ENCODE measurements at places on chromosomes 3 and 15. TPM values are rescaled to one million over a fixed set of nuclear protein-coding genes. Genes with fewer than 3 reads are reported as not detected.

GRCh38 chr15:69657626-69658025 is 205.0 kb downstream of the RPLP1 start:
- DNase-seq = no peak

GRCh38 chr3:157529751-157530150 is 26.5 kb upstream of the VEPH1 start:
- DNase-seq = no peak

GRCh38 chr15:101657968-101658784 is 6.0 kb upstream of the TM2D3 start:
- peak; percentile 73 for DNase-seq

- DNase-seq = no peak
Observed at GRCh38 chr3:58082047-58082446, 73.8 kb downstream of the FLNB start.

- no peak for DNase-seq
Observed at GRCh38 chr15:35956056-35956455, 410.1 kb upstream of the DPH6 start.

- no peak for DNase-seq
Observed at GRCh38 chr15:65771870-65772269, 20.2 kb downstream of the DENND4A start.

DNA sequence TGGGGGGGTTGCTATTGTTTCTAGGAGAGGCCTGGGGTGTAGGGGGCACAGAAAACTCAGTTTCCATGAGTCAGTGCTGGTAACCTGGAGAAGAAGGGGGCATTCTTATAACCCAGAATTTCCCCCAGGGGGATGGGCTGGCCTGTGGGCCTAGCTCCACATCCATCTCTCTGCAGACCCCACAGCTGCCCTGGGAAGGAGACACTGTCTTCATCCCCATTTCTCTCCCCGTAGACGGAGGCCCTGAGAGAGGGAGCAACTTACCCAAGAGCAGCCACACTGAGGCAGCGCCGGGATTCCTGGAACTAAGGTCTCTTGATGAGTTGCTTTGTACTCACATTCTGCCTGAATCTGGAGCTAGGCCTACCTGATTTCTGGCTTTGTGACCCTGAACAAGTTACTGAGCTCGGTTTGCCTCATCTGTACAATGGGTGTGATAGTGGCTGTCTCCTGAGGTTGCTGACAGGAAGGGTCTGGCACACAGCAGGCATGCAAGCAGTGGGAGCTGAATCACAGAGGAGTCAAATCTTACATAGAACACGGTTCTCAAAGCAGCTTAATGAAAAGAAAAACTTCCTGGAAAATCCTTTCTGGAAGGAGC is 55.0 kb upstream of the LCTL start:
- DNase-seq = no peak

GRCh38 chr15:37100109-37100965 is at the start of gene MEIS2:
Gene MEIS2 (minus strand): TSS chr15:37100549. CDS start chr15:37099466, 1,083 bp downstream.
- DNase-seq = peak; percentile 94

- DNase-seq = peak; percentile 67
Observed at GRCh38 chr3:107574650-107575049, 51.9 kb downstream of the BBX start.

- DNase-seq = no peak
Observed at GRCh38 chr3:31402117-31402516, 130.6 kb upstream of the STT3B start.

- DNase-seq = no peak
Observed at GRCh38 chr3:55332176-55332575, 154.9 kb downstream of the WNT5A start.

GRCh38 chr15:78077053-78077870 is at the start of gene TBC1D2B:
Gene TBC1D2B (minus strand): TSS chr15:78077711. CDS start chr15:78077652, 59 bp downstream.
- DNase-seq = peak; percentile 71

GRCh38 chr3:29186982-29187725 is 93.7 kb upstream of the RBMS3 start:
- DNase-seq = no peak

GRCh38 chr15:67043939-67044771 is 21.2 kb upstream of the SMAD3 start:
- no peak for DNase-seq

- no peak for DNase-seq
Observed at GRCh38 chr3:94132777-94133176, 69.9 kb downstream of the NSUN3 start.

DNA sequence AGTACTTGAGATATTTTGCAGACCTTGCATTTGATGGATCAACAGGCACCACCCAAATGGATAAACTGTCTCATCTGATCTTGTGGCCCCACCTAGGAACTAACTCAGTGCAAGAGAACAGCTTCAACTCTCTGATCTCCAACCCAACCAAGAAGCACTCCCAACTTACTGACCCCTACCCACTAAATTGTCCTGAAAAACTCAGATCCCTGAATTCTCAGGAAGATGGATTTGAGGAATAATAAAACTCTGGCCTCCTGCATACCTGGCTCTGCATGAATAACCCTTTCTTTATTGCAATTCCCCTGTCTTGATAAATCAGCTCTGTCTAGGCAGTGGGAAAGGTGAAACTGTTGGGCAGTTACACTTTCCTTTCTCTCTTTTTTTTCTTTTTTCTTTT is 247.9 kb downstream of the ZPLD1 start:
- no peak for DNase-seq

DNA sequence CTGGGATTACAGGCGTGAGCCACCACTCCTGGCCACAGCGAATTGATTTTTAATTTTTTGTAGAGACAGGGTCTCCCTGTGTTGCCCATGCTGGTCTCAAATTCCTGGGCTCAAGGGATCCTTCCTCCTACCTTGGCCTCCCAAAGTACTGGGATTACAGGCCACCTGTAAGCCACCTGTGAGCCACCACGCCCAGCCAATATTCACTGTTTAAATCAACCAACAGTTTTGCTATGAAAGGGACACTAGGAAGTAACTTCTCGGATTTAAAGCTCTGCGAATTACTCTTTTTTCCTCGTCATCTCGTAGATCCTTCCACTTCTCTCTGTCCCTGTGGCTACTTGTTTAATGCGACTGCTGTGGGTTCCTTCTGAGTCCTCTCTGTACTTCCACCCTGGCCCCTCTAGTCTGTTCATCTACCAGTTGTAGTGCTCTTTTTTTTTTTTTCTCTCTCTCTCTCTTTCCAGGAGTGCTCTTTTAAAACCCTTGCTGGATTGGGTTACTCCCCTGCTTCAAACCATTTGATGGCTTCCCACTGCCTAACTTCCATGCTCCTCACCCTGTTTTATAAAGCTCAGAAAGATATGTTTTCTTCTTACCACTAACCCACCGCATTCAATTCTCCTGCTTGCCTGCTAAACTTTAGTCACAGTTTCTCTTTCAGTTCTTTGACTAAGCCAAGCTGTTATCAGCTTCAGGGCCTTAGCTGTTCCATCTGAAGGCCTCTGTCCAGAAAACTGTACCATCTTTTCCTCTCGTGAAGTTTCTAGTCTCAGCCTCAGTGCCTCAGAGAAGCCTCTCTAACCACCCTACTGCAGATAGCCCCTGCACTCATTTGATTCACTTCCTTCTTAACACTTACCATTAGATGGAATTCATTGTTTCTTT is 12.4 kb downstream of the RTF1 start:
- DNase-seq = no peak

- peak; percentile 23 for DNase-seq
Observed at GRCh38 chr3:157123621-157124020, 36.3 kb downstream of the CCNL1 start.

- no peak for DNase-seq
Observed at GRCh38 chr15:76258460-76258859, 52.8 kb downstream of the ETFA start.

DNA sequence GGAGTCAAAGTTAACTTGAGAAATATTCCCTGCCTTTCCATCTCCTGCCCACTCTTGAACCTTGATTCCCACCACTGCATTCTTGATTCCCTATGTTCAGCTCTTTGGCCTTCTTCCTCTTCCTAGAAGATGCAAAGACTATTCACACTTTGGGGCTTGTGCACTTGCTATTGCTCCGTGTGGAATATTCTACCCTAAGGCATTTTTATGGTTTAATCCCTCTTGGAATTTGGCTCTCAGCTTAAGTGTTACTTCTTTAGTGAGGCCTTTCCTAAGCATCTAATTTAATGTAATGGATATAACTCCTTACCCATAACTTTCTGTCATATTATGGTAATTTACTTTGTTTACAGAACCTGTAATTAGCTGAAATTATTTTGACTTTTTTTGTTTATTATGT is 318.9 kb upstream of the COL8A1 start:
- DNase-seq = no peak

GRCh38 chr3:126517291-126517951 is at the start of gene UROC1:
Gene UROC1 (minus strand): TSS chr3:126517773. CDS start chr3:126517719, 54 bp downstream.
- no peak for DNase-seq

- DNase-seq = no peak
Observed at GRCh38 chr3:11919390-11919789, 72.7 kb upstream of the TAMM41 start.

DNA sequence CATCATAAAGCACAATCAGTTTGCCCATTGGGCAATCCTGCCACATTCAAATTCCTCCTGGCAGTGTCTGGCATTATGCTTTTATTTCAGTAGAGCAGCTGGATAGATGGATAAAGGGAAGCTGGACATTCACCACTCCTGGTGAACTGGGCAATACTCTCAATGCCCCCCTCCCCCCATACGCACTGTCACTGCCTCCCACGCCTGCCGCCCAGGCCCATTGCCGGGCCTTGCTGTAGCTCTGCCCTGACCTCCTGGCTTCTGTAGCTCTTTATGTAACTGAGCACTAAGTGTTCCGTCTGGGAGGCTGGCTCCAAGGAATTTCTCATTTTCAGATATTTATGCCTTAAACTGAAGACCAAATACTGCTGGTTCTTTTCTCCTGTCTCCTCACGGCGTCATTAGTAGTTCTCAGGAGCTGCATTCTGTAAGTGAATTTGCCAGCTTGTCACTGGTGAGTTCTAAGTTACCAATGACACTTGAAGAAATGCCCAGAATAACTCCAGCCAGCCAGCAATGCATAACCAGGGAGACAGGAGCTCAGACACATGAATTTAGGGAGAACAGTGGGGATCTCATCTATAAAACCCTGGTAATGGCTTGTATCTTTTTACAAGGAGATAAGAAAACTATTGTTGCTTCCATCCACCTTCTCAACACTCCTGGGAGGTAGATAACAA is 25.5 kb upstream of the RASGRF1 start:
- DNase-seq = no peak

- DNase-seq = no peak
Observed at GRCh38 chr3:109338322-109338721, 976 bp upstream of the DPPA4 start.

- DNase-seq = no peak
Observed at GRCh38 chr15:32636908-32637567, 4.5 kb upstream of the SCG5 start.

- DNase-seq = no peak
Observed at GRCh38 chr3:11452885-11453847, 181.0 kb downstream of the ATG7 start.

DNA sequence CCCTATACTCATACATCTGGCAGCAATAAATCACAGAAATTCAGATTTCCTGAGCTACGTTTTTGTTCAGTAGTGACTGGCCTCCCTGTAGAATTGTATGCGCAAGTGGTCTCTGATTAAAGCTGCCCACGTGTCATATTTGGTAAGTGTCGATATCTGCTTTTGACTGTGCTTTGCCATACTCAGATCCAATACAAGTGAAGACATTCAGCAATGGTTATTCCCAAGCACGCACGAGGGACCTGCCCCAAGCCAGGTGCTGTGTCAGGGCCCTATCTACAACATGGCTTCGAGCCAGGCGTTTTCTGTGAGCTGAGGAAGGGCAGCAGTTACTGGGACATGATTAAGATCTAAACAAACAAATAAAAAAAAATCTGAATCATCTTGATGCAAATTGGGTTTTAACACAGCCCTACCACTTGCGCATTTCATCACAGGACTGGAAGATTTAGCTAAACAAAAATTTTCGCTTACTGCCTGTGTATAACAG is 47.2 kb upstream of the ICE2 start:
- DNase-seq = peak; percentile 74

DNA sequence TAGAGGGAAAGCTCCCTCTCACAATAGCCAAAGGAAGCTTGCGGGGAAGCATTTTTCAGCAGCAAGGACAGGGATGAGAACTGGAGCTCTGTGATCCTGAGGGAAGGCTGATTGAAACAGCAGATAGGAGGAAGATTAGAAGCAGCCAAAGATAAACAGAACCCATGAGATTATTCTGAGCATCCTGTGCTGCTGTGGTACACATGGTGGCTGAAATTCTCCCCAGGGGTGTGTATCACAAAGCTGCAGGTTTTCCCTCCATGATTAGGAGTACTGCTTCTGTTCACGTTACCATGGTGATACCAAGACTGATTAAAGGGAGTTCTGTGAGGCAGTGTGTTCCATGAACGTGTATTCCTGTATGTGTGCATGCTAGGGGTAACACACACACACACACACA is 30.3 kb upstream of the PSMD6 start:
- no peak for DNase-seq

DNA sequence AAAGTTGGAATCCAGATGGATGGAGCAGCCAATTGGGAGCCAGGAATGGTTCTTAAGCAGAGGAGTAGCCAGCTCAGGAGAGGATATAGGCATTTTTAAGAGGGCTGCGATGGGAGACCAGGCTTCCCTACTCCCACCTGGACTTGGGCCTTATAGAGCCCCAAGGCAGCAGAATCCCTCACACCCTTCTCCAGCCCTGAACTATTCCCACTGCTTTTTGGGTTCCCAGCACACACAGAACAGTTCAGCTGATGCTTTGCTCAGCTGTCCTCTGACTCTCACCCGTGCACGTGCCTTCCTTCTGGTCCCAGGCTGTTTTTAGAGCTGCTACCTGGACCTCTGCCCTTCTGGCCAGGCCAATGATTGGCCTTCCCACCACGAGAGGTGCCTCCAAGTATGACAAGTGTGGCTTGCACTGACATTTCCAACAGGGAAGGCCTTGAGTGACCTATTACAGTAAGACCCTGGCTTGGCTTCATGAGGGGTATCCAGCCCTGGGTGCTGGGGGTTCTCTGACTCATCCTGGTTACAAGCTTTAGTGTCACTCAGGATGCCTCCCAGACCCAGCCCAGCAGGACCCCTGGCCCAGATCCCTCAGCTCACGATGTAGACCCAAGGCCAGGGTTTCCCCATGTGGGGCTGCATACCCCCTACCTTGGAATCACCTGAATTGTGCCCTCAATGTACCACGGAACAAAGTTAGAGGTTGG is 25.2 kb downstream of the NOX5 start:
- DNase-seq = no peak

The TRMT10C gene
- 24.5 TPM for total RNA-seq

The PLSCR2 gene
- not detected for total RNA-seq

The FAM131A gene
- 21.4 TPM for total RNA-seq

The BTLA gene
- not detected for total RNA-seq

The TGM5 gene
- not detected for total RNA-seq

The CDHR4 gene
- 0.15 TPM for total RNA-seq

The SRGAP3 gene
- 0.20 TPM for total RNA-seq

The C3orf70 gene
- not detected for total RNA-seq

The CFAP161 gene
- total RNA-seq = 2.0 TPM

The GOLGA8R gene
- total RNA-seq = not detected

The SLC12A1 gene
- total RNA-seq = not detected

The CA12 gene
- total RNA-seq = 64.9 TPM

The FSIP1 gene
- total RNA-seq = 0.48 TPM

The AP4E1 gene
- total RNA-seq = 4.0 TPM

The FBXL2 gene
- not detected for total RNA-seq
